ENCODE measurements at places on chromosomes 11 and 22.

GRCh38 chr11:69089258-69089657 is 40.5 kb downstream of the TPCN2 start:
- peak; percentile 89 for DNase-seq

GRCh38 chr11:98565311-98565710 is 455.4 kb upstream of the CNTN5 start:
- DNase-seq = no peak

DNA sequence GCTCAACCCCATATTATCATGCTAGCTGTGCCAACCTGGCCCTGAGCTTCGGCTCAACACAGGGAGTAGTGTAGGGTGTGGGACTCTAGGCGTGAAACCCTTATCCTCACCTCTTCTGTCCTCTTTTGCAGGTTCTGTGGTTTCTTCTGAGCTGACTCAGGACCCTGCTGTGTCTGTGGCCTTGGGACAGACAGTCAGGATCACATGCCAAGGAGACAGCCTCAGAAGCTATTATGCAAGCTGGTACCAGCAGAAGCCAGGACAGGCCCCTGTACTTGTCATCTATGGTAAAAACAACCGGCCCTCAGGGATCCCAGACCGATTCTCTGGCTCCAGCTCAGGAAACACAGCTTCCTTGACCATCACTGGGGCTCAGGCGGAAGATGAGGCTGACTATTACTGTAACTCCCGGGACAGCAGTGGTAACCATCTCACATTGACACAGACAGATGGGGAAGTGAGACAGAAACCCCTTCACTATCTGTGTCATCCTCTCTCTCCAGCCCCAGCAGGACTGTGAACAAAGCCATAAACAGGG is 76.4 kb downstream of the GGTLC2 start:
- DNase-seq = peak; percentile 68

- DNase-seq = no peak
These were observed 850.8 kb upstream of the CCDC90B start for GRCh38 chr11:84136926-84137325.

DNA sequence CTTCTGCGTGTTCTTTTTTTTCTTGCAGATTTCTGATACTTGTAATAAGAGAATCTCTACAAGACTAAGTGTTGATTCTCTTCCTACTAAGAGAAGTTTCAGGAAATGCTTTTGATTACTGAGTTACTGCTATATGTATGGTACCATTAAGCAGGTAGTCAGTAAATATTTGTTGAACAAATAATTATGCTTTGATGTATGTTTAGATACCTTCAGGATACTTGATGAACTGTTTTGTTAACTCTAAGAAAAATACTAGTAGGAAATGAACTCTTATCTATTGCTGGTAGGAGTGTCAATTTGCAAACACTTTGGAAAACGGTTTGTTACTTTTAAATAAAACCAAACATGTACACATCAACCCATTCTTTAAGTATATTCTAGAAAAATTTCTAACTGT is 90.6 kb downstream of the TMEM135 start:
- no peak for DNase-seq

DNA sequence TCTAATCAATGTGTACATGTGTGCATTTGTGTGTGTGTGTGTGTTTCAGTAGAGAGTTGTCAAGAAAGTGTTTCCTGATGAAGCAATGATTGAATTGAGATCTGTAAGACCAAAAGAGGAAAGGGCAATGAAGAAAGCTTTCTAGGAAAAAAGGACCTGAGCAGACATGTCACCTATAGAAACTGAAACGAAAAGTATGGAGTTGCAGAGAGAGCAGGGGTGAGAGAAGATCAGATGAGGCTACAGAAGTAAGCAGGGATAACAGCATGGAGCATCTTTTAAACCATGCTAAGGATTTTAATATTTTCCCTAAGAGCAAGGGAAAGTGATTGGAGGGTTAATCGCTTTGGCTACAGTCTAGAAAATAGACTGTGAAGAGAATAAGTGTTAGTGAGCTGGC is 1459.4 kb upstream of the TENM4 start:
- DNase-seq = no peak
